ENCODE measurements at places on chromosomes 12 and 14.

GRCh38 chr14:34300882-34301734 is 160.9 kb downstream of the SPTSSA start:
- DNase-seq, result no peak

- no peak for DNase-seq
Measured at GRCh38 chr14:62126879-62127478, 364.8 kb downstream of the SNAPC1 start.

- no peak for DNase-seq
Measured at GRCh38 chr12:61655241-61655640, 605.0 kb upstream of the USP15 start.

- peak; percentile 63 for DNase-seq
Measured at GRCh38 chr12:89709995-89710872, 1.6 kb upstream of the ATP2B1 start.

GRCh38 chr14:96424109-96424989 is 32.4 kb downstream of the AK7 start:
- DNase-seq, result no peak

DNA sequence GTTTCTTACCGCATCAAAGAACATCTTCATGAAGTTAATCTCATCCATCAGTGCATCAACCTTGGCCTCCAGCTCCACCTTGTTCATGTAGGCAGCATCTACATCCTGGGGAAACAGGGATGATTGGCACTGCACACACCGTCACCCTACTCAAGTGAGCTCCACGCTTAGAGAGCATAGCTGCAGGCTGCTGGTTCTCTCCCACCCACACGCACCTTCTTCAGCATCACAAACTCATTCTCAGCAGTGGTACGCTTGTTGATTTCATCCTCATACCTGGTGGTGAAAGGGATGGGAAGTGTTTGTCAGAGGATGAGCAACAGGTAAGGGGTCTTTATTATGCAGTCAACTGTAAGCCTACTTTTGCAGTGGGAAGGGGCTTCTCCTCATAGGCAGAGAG is 2.3 kb downstream of the KRT5 start:
- DNase-seq, result no peak

DNA sequence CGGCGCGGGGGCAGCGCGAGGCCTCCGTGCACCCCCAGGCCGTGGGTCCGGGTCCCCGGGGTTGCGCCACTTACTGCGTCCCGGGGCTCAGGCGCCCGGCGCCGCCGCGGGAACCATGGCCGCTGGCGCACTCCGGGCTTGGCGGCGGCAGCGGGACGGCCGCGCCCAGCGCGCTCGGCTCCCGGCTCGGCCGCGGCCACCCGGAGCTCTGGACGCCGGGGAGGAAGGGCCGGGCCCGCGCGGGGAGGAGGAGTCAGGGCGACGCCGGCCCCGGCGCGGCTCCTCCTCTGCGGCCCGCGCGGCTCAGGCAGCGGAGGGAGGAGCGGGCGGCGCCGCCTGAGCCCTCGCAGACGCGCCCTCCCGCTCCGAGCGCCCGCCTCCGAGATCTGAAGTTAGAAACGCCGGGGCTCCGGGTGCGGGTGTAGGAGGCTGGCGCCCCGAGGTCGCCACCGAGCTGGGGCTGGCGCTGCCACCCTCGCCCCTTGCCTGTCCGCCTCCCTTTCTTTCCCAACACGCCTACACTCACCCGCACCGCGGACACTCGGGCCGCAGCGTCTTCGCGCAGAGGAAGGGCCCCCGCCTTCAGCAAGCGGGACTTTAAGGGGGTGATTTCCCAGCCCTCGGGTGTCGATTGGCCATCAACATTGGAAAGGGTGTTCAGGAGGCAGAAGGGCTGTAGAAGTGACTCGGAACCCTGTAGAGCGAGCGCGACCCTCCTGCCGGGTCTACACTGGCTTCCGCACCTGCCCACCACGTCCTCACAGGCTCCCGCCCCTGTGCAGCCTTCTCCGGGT is at the start of gene NIN:
TSS of gene NIN (minus strand) at position 231 of the 794 bp plus-strand sequence. CDS start 9,106 bp downstream, outside the sequence.
- peak; percentile 84 for DNase-seq

GRCh38 chr12:115697340-115697739 is 580.2 kb downstream of the MED13L start:
- no peak for DNase-seq

DNA sequence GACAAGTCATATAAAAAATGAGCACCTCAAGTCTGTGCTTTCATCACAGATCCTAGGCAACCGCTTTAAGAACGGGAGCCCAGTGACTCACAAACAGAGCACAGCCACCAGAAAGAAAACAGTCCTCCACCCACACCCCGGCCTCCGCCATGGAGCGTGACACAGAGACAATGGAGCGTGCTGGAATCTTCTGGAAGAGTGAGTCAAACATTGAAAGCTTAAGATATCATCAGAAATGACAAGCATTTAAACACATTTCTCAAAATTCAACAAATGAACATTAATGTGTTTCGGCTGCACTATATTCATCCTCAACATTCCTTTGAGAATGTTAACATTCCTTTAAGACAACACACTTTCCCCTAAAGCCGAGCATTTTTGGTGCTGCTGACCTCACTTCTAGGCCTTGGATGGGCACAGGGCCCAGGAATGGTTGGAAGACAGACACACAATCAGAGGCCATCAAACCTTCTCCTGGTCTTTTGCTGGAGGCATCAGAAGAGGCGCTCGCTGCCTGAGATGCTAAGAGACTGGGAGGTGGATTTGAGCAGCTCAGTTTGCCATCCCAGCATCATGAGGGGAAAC is 23.6 kb upstream of the TMEM132D start:
- DNase-seq, result no peak

GRCh38 chr12:79367032-79367589 is 323.7 kb downstream of the PAWR start:
- DNase-seq, result no peak

- DNase-seq, result peak; percentile 20
Measured at GRCh38 chr14:20934148-20934762, 21.0 kb upstream of the RNASE2 start.

- no peak for DNase-seq
Measured at GRCh38 chr12:128276471-128276870, 9.5 kb downstream of the TMEM132C start.

DNA sequence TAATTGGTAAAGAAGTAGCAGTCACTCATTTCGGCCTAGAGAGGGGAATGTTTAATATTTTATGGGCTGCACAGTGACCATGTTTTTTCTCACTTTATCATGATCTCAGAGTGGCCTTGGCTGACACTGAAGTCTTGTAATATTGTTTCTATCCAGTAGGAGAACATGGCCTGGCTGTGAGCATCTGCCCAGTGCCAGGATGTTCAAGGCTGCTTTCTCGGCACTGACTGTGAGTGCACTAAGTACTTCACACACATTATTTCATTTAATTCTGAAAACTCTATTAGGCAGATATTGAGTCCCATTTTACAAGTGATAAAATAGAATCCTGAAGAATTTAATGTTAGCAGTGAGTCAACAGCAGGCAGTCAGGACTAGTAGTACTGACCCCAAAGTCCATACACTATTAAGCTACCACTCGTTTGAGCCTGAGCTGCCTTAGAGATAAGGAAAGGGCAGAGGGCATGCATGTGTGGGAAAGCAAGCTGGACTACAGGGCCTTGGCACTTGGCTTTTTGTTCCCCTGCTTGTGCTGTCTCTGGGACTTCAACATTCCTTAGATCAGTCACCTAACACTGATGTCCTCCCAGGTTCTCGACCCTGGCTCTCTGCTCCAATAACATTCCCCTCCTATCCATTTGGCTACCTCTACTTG is 42.2 kb upstream of the APPL2 start:
- no peak for DNase-seq

- no peak for DNase-seq
Measured at GRCh38 chr14:105525861-105526775, at the start of gene TMEM121. Gene TMEM121 (plus strand): TSS chr14:105526583. CDS start chr14:105528835, 2,252 bp downstream.

- DNase-seq, result no peak
Measured at GRCh38 chr12:58917699-58918468, 2.4 kb downstream of the LRIG3 start.

DNA sequence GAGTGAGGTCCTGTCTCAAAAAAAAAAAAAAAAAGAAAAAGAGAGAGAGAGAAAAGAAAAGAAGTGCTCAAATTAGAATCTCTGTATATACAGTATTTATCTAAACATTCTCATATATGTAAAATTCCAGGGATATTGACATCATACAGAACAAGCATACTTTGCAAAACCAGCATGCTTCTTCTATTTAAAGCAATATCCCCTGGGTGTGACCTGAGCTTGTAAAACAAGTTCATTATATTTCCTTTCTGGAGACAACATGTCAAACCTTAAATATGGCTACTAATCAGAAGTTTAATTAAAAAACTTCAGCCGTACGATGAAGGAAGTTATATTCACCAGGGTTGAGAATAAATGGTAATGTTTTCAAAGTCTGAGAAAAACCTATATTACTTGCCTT is 175.8 kb upstream of the HMGA2 start:
- no peak for DNase-seq

DNA sequence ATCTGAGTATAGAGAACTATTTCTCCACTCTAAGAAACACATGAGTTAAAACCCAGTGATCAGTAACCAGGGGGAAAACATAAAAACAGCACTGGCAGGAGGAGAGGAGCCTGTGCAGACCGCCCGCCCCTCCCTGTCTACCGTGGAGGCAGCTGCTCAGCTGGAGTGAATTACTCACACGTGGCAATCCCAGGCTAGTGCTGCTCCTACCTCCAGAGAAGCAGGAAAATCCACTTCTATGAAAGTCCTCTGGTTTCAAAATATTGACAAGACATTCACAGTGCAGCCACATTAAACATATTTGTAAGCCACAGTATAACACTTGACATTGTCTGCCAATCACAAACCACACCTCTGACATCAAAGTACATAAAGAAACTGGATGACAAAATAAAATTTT is 16.7 kb downstream of the TMEM132D start:
- no peak for DNase-seq

GRCh38 chr12:10618338-10618987 is 5.1 kb upstream of the MAGOHB start:
- no peak for DNase-seq

DNA sequence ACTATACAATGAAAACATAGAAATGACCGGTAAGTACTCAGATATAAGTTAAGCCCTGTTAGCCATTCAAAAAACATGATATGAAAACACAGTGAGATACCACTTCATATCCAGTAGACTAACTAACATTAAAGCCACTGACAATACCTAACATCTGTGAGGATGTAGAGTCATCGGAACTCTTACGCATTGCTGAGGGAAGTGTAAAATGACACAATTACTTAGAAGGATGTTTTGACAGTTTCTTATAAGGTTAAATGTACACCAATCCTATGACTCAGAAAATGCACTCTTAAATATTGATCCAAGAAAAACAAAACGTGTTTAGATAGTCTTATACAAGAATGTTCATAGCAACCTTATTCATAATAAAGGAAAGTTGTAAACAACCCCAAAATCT is 782.9 kb downstream of the BCL11B start:
- no peak for DNase-seq

DNA sequence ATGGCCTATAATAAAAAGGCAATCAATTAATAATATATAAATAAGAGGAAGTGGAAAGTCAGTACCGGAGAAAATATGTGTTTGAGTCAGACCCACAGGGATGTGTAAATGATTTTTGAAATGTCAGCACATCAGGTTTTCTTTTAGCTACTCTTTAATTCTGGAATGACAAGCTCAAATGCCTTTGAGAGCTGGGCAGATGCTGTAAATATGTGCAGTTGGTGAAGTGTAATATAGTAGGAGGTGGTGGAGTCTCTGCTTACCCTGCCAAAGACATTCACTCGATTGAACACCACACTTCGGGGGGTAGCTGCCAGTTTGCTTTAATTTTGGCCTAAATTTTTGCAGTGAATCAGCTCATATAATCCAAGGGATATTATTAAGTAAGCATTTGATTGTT is 93.0 kb downstream of the PLEKHA5 start:
- no peak for DNase-seq

DNA sequence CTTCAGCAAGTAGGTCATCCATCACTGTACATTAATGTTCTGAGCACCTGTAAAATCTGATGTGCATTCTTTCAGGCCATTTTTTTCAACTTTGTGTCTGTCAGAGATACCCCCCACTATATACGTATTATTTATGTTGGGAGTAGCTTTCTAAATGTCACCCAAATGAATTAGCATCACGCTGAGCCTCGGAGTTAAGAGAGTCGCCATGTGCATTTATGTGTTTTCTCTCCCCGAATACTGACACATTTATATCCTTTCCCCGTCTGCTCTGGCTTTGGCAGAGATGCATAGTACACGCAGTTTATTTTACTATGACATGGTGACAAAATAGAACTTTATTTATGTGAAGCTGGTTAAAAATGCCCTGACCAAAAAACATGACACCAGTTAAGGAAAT is 216.4 kb downstream of the SLC25A21 start:
- no peak for DNase-seq

DNA sequence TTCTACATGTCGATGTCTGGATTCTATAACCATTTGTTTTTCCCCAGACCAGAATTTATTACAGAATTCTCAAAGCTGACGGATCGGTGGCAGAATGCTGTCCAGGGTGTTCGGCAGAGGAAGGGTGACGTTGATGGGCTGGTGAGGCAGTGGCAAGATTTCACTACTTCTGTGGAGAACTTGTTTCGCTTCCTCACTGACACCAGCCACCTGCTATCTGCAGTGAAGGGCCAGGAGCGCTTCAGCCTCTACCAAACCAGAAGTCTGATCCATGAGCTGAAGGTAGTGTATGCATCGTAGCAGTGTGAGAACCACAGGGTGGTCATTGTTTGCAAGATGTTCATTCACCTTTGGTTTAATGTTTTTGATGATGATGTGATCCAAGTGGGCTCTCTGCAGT is 124.0 kb downstream of the ESR2 start:
- no peak for DNase-seq

GRCh38 chr12:48961331-48961730 is 4.0 kb upstream of the ARF3 start:
- DNase-seq, result no peak

- no peak for DNase-seq
Measured at GRCh38 chr14:88911809-88912208, 87.4 kb downstream of the TTC8 start.

DNA sequence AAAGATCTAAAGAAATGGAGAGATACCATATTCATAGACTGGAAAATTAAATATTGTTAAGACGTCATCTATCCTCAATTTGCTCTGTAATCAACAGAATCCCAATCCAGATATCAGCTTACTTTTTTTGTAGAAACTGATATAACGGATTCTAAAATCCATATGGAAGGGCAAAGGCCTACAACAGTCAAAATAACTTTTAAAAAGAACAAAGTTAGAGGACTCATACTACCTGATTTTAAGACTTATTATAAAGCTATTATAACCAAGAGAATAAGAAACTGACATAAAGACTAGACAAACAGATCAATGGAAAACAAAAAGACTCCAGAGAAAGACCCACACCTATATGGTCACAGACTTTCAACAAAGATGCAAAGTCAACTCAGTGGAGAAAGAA is 6.0 kb downstream of the DDX24 start:
- no peak for DNase-seq

- no peak for DNase-seq
Measured at GRCh38 chr12:120814203-120814902, 88.7 kb downstream of the ACADS start.

- DNase-seq, result no peak
Measured at GRCh38 chr14:90979515-90979914, 80.9 kb downstream of the RPS6KA5 start.

- DNase-seq, result no peak
Measured at GRCh38 chr12:101002696-101003419, 207.2 kb downstream of the SLC5A8 start.
